ENCODE measurements at places on chromosomes 6 and 20.

- DNase-seq: no peak
Measured at GRCh38 chr20:10277616-10278015, 59.0 kb downstream of the SNAP25 start.

GRCh38 chr6:79399499-79399898 is 137.7 kb downstream of the LCA5 start:
- no peak for DNase-seq

GRCh38 chr6:90218959-90219208 is 77.8 kb downstream of the BACH2 start:
- no peak for DNase-seq

DNA sequence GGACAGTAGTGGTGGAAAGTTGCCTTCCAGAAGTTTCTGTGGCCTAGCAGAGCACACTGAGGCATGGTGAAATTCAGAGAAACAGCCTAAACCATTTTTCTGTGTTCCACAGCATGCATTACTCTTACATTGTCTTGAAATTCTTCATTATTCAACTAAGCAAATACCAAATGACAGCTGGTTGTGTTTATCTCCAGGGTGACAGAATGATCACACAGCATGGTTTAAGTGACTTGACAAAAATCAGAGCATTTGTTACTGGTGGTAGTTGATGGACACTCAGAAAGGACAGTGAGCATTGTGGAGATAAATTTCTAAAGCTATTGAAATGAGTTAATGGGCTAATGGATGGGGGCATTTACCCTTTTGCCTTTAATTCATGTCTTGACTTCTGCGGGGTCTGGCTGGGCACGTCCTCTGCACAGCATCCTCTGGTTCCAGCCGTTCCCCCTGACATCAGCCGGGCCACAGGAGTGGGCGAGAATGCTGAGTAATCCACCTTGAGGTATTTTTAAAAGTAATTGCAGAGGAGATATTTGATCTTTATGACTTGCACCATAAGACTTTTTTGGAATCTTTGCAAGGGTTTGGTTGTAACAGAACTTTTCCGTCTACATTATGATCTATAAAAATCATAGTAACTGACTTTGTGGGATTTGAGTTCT is 78.9 kb upstream of the SCP2D1 start:
- no peak for DNase-seq

GRCh38 chr6:137155830-137156229 is 17.6 kb downstream of the IL22RA2 start:
- DNase-seq: peak; percentile 48

- no peak for DNase-seq
Measured at GRCh38 chr20:32906200-32906599, 47.5 kb downstream of the EFCAB8 start.

DNA sequence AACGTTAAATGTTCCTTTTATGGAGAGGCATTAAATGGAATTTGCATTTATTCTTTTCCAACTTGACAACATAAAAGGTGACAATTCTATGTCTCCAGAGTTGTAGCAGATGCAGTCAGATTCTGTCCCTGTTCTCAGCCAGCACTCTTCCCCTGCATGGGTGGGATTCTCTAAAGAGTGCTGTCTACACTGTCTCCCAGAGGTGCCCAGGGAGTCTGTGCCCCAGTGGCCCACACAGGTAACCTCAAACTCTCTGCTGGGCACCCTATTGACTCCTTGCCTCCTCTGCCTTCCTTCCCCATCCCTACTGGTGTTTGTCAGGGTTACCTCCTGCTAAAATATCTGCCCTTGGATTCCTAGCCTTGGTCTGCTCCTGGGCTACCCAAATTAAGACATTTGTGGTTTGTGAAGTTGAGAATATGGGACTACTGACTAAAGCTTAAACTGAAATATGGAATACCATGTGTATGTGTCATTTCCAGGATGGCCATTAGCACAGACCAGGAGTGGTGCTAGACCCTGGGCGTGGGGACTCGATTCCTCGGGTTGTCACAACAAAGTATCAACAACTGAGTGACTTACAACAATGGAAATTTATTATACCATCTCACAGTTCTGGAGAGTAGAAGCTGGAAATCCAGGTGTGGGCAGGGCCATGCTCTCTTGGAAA is 284.7 kb downstream of the CDH26 start:
- DNase-seq: no peak

DNA sequence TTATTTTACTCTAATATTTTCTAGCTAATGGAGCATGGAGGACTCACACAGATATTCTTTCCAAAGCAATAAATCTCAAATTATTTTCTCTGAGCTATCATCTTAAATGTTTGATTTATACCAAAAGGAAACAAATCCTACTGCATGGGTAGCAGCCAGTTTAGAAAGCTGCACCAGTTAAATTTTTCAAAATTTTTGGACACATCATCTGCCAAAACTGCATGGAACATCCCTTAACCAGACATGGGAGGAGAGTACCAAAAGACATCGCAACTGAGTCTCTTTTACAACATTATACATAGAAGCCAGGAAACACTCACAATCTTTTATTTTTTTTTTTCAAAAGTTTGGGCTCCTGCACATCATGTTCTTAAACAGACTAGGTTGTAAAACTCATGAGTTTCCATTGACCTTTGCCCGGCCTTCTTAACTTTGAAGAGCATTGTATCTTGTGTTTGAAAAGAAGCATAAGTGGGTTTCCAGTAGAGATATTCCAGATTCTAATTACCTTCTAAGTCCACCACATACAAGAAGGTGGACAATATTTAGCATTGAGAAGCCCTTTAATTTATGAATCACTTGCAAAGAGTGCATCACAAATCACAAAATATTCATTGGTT is 87.7 kb upstream of the HMGCLL1 start:
- DNase-seq: no peak

GRCh38 chr20:48706116-48706656 is 121.6 kb downstream of the PREX1 start:
- no peak for DNase-seq

GRCh38 chr6:102075539-102075938 is 682.0 kb downstream of the GRIK2 start:
- DNase-seq: no peak

DNA sequence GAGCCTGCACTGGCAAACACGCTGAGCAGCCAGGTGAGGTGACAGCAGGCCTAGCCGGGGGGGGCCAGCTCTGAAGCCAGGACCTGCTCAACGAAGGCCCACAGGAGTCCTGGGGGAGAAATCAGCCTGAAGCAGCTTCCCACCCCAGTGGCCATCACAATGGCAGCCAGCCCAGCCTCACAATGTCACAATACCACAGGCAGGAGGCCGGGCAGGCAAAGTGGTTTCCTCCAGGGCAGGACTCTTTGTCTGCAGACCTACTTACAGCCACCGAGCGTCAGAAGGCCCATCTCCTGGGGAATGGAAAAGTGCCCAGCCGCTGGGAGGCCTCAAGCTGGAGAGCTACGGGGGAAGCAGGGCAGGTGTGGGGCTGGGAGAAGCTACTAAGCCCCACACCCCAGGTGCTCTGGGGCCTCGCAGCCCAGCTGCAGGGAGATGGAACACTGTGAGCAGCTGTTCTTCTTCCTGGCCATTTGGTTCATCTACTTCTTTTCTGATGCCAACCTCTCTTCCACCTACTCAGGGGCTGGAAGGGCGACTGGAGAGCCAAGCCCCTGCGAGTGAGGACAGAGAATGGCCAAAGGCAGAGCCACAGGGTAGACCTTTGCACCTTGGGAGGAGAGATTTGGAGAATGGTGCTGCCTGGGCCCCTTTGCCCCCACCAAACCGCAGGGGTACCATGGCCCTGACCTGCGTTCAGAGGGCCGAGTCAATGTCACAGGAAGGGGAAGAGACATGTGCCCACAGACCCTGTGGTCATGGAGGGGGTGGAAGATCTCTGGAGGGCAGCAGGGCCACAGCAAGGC is 22.3 kb upstream of the AVP start:
- no peak for DNase-seq

GRCh38 chr20:35312318-35312717 is 20.1 kb upstream of the FAM83C start:
- DNase-seq: peak; percentile 40

- DNase-seq: no peak
Measured at GRCh38 chr20:35465976-35466375, 10.6 kb downstream of the CEP250 start.

DNA sequence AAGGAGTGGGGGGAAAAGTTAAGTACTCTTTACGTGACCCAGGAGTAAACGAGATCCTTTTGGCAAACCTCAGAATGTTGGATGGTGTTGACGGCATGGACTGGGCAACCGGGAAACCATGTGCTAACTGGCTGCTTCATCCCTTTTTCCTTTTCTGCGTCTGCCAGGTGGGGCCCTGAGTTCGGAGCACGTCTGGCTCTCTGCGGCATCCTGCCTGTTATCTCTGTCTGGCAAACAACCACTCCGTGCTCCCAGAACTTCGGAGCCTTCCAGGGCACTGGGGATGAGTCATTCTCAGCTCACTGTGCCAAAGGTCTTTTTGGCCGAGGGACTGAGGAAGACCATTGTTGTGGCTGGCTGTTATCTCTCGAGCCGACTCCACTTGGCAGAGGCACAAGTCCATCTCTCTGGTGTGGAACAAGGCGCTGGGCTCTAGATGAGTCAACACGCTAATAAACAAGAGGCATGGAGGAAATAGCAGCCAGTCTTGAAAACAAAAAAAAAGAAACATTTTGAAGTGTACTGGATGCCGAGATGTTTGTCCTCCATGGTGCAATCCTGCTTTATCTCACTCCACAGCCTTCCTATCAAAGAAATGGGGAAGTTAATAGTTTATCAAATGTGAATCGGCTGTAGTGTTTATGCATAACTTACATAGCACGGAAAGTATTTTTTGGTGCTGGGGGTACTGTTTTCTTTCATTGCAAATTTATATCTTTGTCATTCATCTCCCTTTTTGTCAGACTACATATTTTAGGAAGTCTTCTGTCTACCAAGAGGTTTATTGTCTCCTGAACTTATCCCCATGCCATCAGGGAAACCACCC is 64.6 kb upstream of the TXNDC5 start:
- no peak for DNase-seq

- DNase-seq: no peak
Measured at GRCh38 chr6:7115543-7116231, 7.9 kb downstream of the RREB1 start.

GRCh38 chr20:9672027-9672426 is 157.6 kb downstream of the LAMP5 start:
- DNase-seq: no peak

DNA sequence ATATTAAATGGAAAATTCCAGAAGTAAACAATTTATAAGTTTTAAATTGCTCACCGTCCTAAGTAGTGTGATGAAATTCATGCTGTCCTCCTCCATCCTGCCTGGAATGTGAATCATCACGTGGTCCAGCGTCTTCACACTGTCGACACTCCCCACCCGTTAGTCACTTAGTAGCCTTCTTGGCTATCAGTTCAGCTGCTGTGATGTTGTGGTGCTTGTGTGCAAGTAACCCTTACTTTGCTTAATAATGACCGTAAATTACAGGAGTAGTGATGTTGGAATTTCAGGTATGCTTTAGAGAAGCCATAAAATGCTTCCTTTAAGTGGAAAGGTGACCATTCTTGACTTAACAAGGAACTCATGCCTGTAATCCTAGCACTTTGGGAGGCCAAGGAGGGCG is 25.2 kb downstream of the RIOK1 start:
- DNase-seq: no peak

DNA sequence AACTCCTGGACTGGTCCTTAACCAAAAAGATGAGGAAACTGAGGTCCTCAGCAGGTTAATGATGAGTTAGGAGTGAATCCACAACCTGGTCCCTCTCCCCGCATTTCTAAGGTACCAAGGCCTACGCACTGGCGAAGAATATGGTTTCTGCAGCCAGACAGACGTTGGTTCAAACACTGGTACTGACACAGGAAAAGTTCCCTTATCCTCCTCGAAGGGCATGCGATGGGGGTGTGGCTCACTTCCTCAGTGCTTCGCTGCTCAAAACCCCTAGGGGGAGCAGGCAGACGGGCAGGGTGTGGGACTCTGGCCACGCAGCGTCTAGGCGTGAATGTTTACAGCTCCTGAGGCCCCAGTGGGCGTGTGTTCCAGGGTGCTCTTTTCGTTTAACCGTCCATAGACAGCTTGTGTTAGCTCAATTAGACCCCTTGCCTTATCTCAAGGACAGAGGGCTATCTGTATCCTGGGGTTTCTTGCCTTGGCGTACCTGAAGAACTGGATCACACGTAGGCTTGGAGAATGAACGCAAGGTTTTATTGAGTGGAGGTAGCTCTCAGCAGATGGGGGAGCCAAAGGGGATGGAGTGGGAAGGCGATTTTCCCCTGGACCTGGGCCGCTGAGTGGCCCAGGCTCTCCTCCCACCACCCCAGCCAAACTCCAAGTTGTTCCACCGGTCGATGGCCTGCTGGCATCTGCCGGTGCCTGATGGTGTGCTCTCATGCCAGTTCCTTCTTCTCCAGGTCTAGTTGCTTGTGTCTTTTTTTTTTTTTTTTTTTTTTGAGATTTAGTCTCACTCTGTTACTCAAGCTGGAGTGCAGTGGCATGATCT is 31.8 kb upstream of the PTPN1 start:
- DNase-seq: peak; percentile 83

- DNase-seq: no peak
Measured at GRCh38 chr6:72922401-72922800, 300.5 kb downstream of the KCNQ5 start.

- no peak for DNase-seq
Measured at GRCh38 chr20:3340443-3340842, 67.0 kb downstream of the DNAAF9 start.

DNA sequence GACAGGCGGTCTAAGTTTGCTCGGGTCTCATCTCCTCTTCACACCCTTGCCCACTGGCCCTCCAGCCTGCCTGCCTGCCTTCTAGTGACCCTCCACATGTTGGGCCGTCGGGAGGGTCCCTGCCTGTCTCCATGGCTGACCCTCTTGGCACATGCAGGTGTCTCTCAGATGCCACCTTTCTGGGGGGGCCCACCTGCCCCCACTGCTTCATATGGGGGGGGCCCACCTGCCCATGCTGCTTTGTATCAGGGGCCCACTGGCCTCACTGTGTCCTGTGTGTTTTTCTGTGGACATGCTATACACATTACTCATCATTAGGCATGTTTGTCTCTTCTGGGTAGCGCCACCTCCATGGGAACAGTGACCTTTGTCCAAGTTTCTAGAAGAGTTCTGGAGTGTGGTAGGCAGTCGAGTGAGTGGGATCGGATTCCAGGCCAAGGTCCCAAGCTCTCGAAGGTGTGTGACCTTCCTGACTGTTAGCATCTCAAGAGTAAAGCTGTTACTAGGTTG is 40.4 kb upstream of the KIF25 start:
- no peak for DNase-seq

- DNase-seq: no peak
Measured at GRCh38 chr6:158242071-158242606, 70.1 kb upstream of the TULP4 start.

DNA sequence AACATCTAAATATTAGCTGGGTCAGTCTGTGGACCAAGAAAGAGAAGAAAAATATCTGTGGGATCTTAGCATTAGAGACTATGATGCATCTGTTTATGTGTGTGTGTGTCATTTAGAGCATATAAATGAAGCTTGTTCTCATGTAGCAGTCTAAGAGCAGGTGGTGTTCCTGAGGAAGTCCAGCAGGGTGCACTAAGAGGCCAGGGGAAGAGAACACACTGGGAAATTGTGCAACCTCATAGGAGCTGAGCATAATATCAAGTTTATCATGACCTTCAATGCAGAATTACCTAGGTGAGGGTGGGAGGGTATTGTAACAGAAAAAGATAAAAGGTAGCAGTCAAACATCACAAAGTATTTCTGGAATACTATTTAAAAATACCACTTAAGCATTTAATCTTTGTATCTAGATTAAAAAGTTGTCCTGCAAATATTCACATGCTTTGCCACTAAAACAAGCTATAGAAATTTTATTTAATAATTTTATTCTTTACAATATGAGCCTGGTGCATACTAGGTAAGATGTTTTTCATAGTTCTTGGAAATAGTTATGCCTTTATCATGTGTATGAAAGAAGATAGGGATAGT is 80.5 kb downstream of the SMPDL3A start:
- no peak for DNase-seq

Measured in stimulated activated CD4-positive, alpha-beta T cell treated with anti-CD3 and anti-CD28 coated beads, Interleukin-1b, Interleukin-23, amount 100 ng/mL, for 48 hours (primary cell).